ENCODE measurements at places on chromosomes 12 and 14. TPM values are rescaled to one million over a fixed set of nuclear protein-coding genes. Genes with fewer than 3 reads are reported as not detected.
A peak's percentile ranks its signal among the peaks of the same experiment; 100 is the strongest.

ZFHX2 gene
- total RNA-seq = 2.8 TPM

DNA sequence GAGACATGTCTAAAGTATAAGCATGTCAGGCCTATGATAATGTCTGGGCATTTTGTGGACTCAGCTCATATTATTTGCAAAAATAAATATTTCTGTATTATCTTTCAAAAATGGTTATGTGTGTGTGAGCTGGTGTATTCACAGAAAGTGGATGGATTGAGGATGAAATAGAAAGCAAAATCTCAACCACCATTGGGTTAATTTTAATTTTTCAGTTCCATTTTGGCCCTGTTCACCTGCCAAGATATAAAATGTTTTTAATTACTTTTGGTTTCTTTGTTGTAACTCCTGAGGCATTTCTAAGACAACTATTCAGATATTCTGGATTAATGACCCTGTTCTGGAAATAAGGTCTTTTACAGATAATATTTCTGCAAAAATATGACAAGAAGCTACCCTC lies 232.7 kb upstream of the PPFIA2 start:
- DNase-seq = no peak

- no peak for DNase-seq
These were observed 24.7 kb upstream of the SGPP1 start for GRCh38 chr14:63752449-63753169.

DNA sequence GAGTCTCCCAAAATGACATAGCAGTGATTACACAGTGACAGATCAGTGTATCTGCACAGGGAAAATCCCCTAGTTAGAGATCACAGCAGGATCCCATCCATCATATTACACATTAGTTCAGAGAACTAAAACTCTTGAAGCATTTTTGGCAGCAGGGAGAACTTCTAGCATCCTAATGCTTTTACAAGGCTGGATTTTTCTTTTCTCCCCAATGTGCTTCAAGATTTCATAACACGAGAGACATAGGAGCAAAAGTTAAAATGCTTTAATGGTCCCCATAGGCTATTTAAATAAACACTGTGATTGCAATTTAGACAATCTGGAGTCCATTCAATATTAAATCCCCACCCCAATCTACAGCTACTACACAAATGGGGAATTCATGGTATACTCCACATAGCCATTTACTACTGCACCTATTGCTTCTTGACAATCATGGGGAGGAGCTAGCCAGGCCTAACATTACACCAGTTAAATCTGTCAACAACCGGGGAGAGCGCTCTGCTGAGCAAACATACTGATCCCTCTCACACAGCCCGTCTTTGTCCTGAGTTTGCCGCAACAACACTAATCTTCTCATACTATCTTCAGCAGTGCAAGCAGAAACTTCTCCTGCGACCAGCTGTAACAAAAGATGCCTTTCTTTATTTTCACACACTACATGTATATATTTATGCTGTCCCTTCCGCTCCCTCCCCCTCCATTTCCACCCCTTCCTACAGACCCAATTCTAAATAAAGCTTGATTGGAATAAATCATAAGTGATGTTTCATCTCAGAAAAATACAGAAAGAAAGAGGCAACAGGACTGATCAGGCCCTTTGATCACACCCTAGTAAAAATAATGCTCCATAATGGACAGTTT lies 120.3 kb upstream of the SOX5 start:
- DNase-seq = no peak

OTUB2 gene
- total RNA-seq = 0.14 TPM

CELA1 gene
- 0.31 TPM for total RNA-seq

DNA sequence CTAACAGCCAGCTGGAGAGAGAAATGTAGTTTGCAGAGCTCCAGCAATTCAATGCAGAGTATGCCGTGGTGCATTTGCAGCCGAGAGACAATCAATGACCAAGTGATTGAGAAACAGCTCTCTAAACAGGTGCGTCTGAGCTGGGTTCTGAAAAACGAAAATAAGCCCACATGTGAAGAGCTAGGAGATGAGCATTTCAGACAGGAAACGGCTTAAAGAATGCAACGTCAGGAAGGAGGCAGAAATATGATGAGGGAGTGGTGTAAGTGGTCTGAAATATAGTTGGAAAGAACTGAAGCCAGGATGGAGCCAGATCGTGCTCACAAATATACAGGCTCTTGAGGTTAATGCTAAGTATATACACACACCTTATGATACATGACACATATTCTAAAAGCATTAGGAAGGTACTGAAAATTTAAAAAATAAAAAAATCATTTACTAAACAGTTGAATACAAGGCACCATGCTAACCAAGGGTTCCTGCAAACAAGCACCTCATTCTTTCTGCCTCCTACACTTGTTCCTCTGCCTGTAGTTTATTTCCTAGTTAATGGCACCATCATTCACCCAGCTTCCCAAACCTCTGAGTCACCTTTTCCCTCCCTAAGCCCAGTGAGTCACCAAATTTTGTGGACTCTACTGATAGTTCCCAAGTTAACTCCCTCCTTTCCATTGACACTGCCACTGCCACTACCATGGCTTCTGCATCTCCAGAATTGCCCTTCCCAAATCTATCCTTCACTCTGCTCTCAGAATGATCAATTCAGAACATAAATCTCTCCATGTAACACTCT lies 2.3 kb upstream of the GARIN2 start:
- no peak for DNase-seq

DNA sequence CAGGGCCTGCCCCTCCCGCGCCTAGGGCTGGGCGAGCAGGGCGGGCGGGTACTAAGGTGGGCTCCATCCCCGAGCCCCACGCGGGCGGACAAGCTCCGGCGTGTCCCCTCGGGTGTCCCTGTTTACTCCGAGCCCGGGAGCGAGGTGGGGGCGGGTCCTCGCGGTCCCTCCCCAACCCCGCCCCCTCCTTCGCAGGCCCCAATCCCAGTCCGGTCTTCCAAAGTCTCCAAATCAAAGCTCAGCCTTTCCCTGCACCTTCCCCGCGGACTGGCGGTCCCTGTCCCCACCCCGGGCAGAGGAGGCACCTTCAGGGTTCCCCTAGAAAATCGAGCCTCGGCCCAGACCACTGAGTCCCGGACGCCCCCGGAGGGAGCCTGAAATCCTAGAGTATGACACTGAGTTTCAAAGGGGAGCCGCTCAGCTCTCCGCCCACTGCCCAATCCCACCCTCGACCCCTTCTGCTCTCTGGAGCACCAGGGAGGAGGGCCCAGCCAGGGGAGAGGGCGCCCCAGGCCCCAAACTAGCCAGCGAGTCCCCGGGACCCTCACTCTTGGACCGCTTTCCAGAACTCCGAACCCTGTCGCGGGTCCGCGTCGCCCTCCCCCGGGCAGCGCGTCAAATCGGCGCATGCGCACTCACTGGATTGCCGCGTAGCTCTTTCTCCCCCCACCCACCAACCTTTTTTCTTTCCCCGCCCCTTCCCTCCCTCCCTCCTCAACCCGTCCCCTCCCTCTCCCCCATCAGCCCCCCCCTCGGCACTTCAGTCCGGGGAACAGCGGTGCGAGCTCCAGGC lies at the start of gene LRP1:
TSS of gene LRP1 (plus strand) at position 758 of the 793 bp plus-strand sequence. CDS start 482 bp downstream, outside the sequence.
- DNase-seq = peak; percentile 63

DEPDC4 gene
- total RNA-seq = 1.2 TPM

ZNF26 gene
- 24.1 TPM for total RNA-seq

DNA sequence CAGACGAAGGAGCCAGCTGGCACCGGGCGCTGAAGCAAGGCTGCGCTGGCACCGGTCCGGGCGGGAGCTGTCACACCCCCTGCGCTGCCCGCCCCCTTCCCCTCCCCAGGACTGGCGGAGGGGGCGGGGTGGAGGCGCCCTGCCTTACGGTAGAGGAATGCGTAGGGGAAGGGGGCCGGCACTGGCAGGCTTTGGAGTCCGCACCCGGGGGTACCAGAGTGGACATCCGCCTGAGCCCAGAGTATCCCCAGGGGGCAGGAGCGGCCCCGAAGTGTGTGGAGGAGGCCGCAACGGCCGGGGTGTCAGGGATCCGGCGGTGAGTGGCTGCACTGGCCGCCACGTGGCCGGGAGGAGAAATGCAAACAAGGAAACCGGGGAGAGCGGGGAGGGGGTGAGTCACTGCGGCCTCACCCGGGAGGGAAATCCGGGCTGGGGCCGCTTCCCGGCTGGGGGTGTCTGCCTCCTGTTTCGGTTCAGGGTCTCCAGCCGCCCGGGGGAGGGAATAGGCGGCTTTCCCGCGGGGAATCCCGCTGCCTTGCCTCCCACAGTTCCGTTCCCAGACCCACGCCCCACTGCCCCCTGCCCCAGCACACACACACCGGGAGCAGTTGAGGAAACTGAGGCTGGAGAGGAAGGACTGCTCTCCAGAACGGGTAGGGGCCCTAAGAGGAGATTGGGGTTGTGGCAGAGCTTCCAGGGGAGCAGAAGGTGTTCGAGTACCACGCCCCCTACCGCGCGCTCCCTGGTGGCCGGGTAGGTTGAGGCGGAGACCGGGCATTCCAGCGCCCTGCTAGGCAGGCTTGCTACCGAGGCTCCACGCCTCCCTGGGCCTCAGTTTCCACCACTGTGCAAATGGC lies at the start of gene RAPGEF3:
TSS of gene RAPGEF3 (minus strand) at position 47 of the 857 bp plus-strand sequence. CDS start 324 bp downstream, outside the sequence.
- DNase-seq = peak; percentile 90

TMEM132C gene
- total RNA-seq = 0.14 TPM

GRCh38 chr14:103855734-103856095 lies 8.3 kb upstream of the PPP1R13B start:
- DNase-seq = no peak

OR10P1 gene
- total RNA-seq = not detected

- peak; percentile 64 for DNase-seq
These were observed 37.8 kb upstream of the OR4E1 start for GRCh38 chr14:21711360-21711961.

GRCh38 chr14:68862954-68863594 lies 70.2 kb upstream of the ZFP36L1 start:
- DNase-seq = no peak

DNA sequence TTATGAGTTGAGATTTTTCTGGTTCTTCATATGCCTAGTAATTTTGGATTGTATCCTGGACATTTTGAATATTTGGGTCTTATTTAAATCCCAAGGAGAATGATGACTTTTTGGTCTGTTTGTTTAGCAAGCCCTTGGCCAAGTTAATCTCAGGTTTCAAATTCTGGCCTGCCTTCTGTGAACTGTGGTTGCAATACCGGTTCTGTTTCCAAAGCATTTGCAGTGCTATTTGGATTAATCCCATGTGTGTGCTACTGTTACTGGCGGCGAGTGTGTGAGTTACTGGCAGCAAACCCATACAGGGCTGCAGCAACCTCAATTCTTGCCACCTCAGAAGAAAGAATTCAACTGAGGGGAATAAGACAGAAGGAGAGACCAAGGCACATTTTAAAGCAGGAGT lies 51.1 kb downstream of the TMEM260 start:
- no peak for DNase-seq

PROX2 gene
- total RNA-seq = 0.56 TPM

ISM2 gene
- 0.36 TPM for total RNA-seq

MMP19 gene
- 0.24 TPM for total RNA-seq

DNA sequence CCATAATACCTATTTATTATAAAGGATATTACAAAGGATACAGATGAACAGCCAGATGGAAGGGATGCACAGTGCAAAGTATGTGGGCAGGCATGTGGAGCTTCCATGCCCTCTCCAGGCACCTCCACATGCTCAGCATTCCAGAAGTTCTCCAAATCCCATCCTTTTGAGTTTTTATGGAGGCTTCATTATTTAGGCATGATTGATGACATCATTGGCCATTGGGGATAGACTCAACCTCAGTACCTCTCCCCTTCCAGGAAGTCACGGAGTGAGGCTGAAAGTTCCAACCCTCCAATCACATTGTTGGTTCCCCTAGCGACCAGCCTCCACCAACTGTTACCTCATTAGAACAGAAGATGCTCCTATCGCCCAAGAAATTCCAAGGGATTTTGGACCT lies 156.4 kb downstream of the ATP23 start:
- no peak for DNase-seq

GRCh38 chr12:95506707-95507523 lies 33.0 kb downstream of the METAP2 start:
- DNase-seq = no peak

DNA sequence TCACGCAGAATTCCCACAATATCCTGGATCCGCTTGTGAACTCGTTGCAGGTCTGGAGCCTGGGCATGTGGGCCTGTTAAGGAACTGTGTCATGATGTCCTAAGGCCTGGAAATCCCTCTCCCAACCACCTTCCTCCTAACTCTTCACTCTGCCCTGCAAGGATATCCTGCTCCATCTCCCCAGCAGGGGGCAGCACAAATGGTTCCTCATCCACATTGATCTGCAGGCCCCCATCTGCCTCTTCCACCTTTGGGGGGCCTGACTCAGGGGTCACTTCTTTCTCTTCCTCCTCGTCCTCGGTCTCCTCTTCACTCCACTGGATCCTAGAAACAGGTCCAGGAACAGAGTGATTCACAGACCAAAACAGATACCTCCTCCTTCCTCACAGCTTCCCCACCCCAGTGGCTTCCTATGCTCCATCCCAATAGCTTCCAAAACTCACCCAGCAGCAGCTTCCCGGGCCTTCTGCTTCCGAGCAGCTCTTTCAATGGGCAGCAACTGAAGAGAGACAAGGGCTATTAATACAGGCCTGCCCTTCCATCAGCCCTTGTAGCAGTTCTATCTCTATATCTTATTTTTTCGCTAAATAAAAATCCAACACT lies 4.5 kb downstream of the NOP2 start:
- DNase-seq = peak; percentile 69

DNA sequence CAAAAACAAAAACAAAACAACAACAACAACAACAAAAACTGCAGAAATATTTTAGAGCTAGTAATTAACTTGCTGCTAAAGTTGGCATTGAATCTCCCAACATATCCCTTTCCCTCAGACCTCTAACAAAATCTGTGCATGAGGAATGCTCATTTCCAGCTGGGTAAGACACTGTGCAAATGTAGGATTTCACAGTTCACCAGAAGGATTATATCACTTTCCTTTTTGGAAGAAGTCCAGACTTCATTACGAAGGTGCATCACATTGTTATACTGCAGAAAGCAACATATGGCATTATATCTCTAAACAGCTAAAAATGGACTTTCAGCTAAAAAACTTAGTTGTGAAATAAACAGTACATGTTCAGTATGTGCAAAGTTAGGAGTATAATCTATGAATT lies 341.8 kb downstream of the FSCB start:
- DNase-seq = no peak

DNA sequence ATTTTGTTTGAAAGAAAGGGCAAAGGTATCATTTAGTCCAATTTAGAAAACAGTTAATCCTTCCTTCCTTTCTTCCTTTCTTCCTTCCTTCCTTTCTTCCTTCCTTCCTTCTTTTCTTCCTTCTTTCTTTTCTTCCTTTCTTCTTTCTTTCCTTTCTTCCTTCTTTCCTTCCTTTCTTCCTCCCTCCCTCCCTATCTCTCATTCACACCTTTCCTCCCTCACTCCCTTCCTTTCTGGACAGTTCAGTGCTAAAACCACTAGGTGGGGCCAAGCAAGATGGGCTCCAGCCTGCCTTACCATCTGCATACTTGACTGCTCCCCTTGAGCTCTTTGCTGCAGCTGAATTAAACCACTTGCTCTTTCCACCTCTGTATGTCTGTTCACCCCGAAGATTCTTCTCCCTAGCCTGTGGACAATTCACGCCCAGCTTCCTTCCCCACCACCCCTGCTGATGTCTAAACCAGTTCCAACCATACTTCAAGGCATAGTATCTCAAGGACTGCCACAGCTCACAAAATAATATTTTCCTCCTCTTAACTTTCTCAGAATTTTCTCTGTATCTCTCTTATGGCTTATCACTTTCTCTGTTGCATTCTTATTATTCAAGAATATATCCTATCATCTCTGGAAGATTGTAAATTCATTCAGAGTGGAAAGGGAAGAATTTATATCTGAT lies 78.0 kb downstream of the DBX2 start:
- no peak for DNase-seq

KRT82 gene
- total RNA-seq = not detected

- DNase-seq = no peak
These were observed 184.8 kb downstream of the SPTSSA start for GRCh38 chr14:34277191-34277590.

GRCh38 chr12:122190842-122191668 lies 8.1 kb downstream of the LRRC43 start:
- peak; percentile 71 for DNase-seq

GRCh38 chr12:65232476-65233077 lies 45.9 kb upstream of the MSRB3 start:
- no peak for DNase-seq

All from natural killer cell treated with Interleukin-12 subunit alpha and Interleukin-12 subunit beta and Interleukin-15 and Interleukin-18, amount 100 ng/mL, for 72 hours (primary cell).